ENCODE measurements at places on chromosomes 7 and 10.

GRCh38 chr10:90777621-90778020 lies 80.2 kb downstream of the HTR7 start:
- DNase-seq, result no peak

DNA sequence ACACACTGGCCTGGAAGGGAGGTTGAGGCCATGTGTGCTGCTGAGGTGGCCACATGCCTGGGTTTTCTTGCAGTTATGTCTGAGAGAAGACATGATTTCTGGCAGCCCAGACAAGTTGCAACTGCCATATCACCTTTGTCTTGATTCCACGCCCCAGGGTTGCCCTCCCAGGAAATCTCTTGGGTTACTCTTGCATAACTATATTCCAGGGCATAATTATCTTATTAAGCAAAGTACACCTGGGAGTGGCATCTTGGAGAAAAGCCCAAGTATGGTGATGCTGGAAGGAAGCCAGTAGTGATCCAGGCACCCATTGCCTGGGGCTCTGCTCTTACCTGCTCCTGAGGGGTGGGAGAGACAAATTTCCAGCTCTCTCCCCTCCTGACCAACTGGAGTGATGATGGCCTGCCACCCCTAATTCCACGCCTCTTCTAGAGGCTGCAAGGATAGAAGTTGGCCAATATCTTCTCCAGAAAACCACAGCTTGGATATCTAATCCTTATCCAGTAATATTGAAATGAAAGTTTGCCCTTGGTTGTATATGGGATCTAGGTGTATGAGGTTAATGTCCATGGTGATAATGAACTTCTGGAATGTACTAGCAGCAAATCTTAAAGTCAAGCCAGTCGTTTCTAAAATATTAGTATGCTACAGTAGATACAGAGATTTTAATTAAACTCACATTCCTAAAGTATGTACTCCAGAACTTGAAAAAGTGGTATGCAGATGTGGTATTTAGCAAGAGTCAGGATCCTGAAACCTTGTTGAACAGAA lies 5.0 kb downstream of the AKR1B10 start:
- DNase-seq, result no peak

GRCh38 chr10:33460505-33461294 lies 126.2 kb upstream of the NRP1 start:
- DNase-seq, result no peak

DNA sequence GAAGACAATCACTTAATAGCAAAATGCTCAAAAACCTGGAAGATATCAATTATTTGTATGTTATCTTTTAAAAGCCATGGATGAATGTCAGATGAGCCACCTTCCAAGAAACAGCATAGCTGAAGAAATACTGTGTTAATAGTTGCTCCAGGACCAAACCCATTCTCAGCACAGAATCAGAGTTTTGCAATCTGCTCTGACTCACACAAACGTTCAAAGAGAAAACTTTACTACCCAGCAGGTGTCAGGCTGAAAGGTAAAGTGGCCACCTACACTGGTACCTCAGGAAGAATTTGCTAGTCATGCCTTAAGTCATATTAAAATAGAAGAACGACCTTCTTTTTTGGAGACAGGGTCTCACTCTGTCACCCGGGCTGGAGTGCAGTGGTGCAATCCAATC lies 526.5 kb downstream of the PARD3 start:
- no peak for DNase-seq

GRCh38 chr10:66637273-66638036 lies 288.4 kb upstream of the LRRTM3 start:
- DNase-seq, result no peak

GRCh38 chr10:93461109-93461806 lies 20.9 kb downstream of the MYOF start:
- DNase-seq, result peak; percentile 67

GRCh38 chr7:87510411-87510875 lies 35.0 kb upstream of the ABCB4 start:
- no peak for DNase-seq

- no peak for DNase-seq
Measured at GRCh38 chr10:34191406-34191805, 623.7 kb downstream of the PARD3 start.

GRCh38 chr7:26200038-26200443 lies 505 bp downstream of the HNRNPA2B1 start:
- peak; percentile 69 for DNase-seq

DNA sequence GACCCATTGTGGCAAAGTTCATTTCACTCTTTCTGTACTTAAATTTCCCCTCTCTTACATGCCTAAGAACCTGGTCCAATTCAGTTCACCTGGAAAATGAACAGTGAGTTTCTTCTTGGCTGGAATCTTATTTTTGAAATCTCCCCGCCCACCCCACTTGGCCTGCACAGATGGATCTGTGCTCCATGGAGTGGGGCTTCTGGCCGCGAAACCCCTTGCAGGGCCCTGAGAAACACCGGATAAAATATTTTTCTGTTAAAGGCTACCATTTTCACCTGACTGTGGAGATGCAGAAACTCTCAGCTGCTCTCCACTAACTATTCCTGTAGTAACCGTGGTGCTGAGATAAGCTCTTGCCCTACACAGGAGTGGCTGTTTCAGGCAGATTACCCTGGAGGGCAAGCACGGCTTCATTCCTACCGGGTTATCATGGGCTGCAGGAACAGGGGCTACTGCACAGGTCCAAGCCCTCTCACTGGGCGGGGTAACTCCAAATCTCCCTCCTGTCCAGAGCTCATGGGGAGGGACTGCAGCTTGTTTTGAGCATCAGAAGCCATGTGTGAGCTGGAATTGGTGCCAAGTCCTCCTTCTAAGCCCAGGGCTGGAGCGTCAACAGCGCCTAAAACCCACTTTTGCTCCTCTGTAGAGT lies 118.9 kb downstream of the PRPF18 start:
- no peak for DNase-seq

GRCh38 chr10:3806603-3807002 lies 21.6 kb upstream of the KLF6 start:
- peak; percentile 89 for DNase-seq
